ENCODE measurements at places on chromosomes 1 and 21. TPM values are rescaled to one million over a fixed set of nuclear protein-coding genes. Genes with fewer than 3 reads are reported as not detected.

Gene LIN28A
- total RNA-seq = not detected

Gene FALEC
- total RNA-seq = not detected

Gene KRTAP19-2
- not detected for total RNA-seq

Gene FAM72A
- 0.21 TPM for total RNA-seq

Gene FAM177B
- not detected for total RNA-seq

Gene CBR3
- 3.2 TPM for total RNA-seq

Gene LCA5L
- 2.7 TPM for total RNA-seq

Gene DPT
- not detected for total RNA-seq

Gene RORC
- 0.72 TPM for total RNA-seq
